ENCODE measurements at places on chromosomes 1 and 21.

DNA sequence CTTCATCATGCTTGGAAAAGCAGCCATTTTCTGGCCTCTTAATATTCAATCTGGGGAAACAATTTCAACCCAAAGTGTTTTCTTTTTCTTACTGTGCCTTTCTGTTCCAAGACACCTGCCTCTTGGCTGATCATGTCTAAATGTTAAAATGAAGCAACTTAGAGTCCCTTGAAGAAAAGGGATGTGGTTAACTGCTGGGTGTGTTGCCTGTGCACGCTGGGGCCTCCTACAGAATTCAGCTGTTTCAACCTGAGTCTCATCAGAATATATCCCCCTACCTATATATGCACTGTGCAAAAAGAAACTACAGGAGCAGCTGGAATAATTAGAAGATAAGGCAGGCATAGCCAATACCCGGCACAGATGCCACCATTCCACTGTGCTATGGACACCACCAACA, 222.0 kb downstream of the OMA1 start:
- DNase-seq, result no peak

GRCh38 chr1:32801096-32801715, 16.0 kb downstream of the YARS1 start:
- DNase-seq, result peak; percentile 72

GRCh38 chr1:10074059-10074851, 41.5 kb downstream of the UBE4B start:
- peak; percentile 89 for DNase-seq

- peak; percentile 64 for DNase-seq
Observed at GRCh38 chr1:205523891-205524793, 19.7 kb downstream of the CDK18 start.

DNA sequence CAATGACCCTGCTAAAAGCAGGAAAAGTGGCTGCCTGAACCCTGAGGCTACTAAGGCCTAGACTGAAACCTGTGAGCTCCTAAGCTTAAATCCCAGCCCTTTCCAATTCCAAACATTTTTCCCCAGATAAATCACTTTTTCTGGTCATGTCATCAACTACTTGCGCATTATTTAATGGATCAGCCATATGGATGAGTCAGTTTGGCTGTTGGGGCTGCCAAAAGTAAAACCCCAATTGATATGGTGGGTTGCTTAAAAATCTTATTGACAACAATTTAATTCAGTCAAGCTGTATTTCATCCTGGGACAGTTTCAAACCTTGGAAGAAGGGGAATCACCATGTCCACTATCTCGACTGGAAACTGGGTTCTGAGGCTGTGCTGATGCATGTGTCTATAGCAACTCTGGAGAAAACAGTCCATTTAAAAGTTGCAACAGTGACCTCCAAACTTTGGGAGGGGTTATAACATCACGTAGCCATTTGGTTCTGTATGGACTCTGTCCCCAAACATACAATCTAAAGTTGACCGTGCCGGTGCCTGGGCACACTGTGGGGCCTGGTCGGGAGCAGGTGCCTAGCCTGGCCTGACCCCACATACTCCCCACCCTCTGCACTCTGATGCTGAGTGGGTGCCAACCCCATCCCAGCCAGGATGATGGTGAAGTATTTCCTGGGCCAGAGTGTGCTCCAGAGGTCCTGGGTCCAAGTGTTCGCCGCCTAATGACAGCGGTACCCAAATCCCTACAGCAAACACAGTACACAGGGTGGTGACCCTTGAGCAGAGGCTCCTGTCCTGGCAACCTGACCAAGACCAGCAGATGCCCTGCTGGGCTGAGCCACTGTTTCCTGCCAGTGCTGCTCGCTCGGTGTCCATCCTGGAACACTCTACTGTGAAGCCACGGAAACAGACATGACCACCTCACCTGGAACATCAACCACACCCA, 46.5 kb upstream of the LRRC52 start:
- no peak for DNase-seq

DNA sequence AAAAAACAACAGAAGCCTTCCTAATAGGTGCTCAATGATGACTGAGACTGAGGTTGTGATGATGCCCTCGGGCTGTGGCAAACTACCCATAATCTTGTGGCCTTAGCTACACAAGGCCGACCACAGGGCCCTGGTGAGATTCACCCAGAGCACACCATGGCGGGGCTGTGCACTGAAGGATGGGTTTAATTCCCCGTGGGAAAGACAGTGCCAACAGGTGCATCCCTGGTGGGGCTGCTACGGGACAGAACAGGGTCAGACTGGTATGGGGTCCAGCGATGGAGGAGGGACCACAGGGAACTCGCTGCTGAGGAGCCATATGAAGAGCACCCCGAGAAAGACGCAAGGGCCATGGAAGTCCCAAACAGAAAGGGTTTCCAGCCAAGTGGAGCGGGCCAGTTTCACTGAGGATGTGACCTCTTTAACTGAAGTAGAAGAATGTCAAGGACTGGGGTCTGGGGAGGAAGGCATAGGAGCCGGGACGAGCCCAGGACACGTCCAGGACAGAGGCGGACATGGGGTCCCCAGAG, 21.3 kb downstream of the PRDM15 start:
- no peak for DNase-seq

DNA sequence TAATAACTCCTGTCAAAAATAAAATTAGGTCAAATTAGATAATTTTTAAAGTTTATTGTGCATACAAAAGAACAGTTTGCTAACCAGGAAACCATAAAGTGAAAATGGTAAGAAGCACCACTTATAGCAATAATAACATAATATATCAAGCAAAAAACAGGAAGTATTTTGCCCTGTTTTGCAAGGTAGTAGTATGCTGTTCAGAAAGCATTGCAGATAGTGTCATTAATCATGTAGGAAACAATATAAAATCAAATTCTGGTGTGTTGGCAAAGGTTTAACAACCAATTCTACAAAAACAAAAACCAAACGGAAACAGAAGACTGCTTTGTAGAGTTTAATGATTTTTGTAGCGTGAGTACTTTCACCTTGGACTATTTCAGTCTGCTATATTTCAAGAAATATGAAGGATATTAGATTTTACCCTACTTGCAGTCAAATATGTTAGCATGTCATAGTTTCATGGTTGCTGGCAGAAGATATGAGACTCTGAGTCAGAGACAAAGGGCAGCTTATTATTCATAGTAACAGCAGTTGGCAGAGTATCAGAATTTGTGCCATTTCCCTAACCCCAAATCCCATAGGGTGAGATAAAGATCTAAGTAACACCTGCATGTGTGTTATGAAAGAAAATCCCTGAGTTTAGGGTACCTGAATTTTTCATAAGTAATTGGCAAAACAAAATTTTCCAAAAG, 729.0 kb upstream of the BRINP3 start:
- no peak for DNase-seq

- no peak for DNase-seq
Observed at GRCh38 chr1:68175621-68176398, 56.5 kb downstream of the WLS start.

DNA sequence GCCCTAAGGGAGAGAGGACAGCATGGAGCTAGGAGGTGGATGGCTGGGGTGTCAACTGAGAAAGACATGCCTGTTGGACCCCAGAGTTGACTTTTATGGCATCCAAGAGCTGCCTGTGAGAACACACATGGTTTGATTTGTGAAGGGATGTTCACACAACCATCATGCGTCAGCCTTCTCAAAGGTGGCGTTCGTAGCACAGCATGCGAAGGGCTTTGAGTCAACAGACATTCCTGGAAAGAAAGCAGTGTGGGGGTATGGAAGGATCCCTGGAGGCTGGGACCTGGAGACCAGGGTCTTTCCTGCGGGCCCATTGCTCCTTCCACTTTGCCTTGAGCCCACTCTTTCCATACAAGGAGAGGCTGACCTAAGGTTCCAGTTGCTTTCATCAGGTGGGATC, 6.4 kb upstream of the WNT3A start:
- no peak for DNase-seq

DNA sequence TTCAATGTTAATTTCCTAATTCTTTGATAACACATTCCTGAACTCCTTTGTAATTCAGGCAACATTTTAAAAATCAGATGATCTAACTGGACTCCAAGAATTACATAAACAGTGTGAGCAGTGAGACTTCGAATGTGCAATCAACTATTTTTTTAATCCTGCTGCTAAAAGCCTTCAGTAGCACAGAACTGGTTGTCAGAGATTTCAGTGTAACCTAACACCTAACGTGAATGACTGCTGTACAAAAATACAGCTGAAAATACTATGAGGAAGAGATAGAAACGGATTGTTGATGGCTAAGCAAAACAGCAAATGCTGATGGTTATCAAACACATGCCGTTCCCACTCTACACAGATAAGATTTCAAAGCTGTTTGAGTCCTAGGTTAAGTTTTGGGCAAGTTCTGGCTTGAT, 46.1 kb downstream of the APP start:
- no peak for DNase-seq

DNA sequence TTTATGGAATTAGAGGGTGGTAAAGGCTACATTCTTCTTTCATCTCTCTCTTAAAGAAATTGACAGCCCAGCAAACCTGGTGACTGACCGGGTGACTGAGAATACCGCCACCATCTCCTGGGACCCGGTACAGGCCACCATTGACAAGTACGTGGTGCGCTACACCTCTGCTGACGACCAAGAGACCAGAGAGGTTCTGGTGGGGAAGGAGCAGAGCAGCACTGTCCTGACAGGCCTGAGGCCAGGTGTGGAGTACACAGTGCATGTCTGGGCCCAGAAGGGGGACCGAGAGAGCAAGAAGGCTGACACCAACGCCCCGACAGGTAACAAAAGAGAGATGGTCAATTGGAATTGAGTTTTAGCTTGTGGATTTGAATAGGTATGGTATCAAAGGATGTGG, 29.7 kb downstream of the TNN start:
- no peak for DNase-seq

Data from activated CD4-positive, alpha-beta T cell treated with anti-CD3 and anti-CD28 coated beads, Interleukin-2, amount 50 U/mL, for 16 hours (primary cell).